ENCODE measurements at places on chromosomes 7 and 10.

- DNase-seq: no peak
These were observed 216.7 kb upstream of the KLF14 start for GRCh38 chr7:130950741-130951140.

DNA sequence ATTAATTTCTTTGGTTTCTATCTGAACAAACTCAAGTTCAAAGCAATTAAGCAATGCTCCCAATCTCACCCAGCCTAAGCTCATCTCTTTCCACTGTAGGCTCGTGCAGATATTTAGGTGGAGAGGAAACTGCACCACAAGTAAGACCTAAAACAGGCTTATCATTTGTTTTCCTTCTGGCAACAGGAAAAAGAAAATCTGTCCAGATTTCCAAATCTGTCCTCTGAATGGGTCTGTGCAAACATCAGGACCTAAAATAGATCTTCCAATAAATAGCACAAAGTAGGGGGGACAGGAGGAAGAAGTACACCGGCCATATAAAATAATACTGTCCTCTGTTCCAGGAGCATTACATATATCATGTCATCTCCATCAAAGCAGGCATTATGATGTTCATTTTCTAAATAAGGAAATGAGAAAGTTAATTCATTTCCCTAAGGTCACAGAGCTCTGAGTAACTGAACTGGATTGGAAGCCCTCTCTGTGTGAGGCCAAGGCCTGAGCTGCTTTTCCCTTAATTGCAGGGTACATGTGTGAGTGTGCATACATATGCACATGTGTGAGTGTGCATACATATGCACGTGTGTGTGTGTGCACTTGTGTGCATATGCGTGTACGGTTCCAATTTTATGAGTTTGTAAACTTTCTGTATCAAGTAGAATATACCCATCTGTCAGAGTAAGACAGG is 92.8 kb upstream of the PARD3 start:
- no peak for DNase-seq

- no peak for DNase-seq
These were observed 557.4 kb upstream of the VSTM2A start for GRCh38 chr7:53984776-53985175.

- no peak for DNase-seq
These were observed 123.7 kb upstream of the ADAM12 start for GRCh38 chr10:126511917-126512479.

DNA sequence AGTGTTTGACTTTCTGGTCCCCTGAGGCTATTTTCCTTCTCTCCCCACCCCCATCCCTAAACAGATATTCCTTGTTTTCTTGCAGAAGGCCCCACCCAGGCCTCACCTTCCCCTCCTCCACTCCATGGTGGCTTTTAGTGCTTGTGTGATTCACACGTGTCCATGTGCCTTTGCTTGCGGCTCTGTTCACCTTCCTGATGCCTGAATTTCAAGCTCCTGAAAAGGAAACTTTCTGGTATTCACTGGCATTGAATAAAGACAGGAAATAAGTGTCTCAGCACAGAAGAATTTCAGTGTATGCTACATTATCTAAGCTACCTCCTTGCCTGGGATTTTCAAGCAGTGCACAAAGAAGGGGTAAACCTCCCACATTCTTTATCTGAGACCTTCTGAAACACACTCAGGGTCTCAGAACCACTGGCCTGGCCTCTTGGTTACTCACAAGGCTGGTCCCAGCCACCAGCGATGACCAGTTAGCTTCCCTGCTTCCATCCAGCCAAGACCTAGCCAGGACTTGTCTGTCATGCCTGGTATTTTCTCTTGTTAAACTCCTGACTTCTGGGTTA is 17.2 kb upstream of the UBE2H start:
- DNase-seq: no peak

DNA sequence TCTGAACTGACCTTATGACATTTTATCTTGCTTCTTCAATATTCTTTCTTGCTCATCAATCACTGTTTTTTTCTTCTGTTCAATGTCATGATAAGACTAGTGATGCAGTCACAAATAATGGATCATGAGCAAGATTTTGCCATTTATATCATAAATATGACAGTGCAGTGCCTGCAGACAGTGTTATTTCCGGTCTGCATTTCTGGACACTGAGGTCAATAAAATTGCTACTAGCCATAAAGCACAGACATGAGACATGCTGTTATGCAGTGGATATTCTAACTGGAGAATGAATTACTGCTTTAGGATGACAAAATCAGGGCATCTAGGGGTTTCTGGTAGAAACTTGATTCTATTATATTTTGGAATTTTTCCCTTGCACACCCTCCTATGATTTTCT is 1509.7 kb upstream of the LRRTM3 start:
- DNase-seq: no peak

Data from activated naive CD4-positive, alpha-beta T cell (primary cell).